Esophagus muscularis mucosa (tissue), 4 donors: ENCODE measurements at places on chromosomes 16 and 17. TPM values are rescaled to one million over a fixed set of nuclear protein-coding genes. Genes with fewer than 3 reads are reported as not detected.

Gene TBC1D3E
- total RNA-seq: not detected

Gene CBLN1
- 0.83 TPM for total RNA-seq

Gene SULT1A4
- 7.5 TPM for total RNA-seq

Gene LRRC75A
- 0.83 TPM for total RNA-seq

Gene SPN
- 2.3 TPM for total RNA-seq

Gene C17orf50
- total RNA-seq: not detected

Gene CSF3
- 19.4 TPM for total RNA-seq

- no peaks in the 10 kb centered on the region for H3K36me3 ChIP-seq
- DNase-seq: no peak
- H3K4me3 ChIP-seq: no peak overlapping the region
- H3K27me3 ChIP-seq: no peaks in the 10 kb centered on the region
Measured at GRCh38 chr17:75832652-75833400, 11.4 kb downstream of the UNC13D start.

GRCh38 chr16:67029254-67030096 lies 526 bp downstream of the CBFB start:
- H3K36me3 ChIP-seq: peaks cover 20% of the 10 kb centered on the region
- H3K27ac ChIP-seq: peak overlapping the region; percentile 99
- H3K27me3 ChIP-seq: no peaks in the 10 kb centered on the region
- DNase-seq: no peak
- peaks cover 27% of the 10 kb centered on the region for H3K4me1 ChIP-seq

- H3K27me3 ChIP-seq: no peaks in the 10 kb centered on the region
- no peak overlapping the region for H3K27ac ChIP-seq
- no peak for DNase-seq
Measured at GRCh38 chr17:726271-726919, 6.0 kb upstream of the TLCD3A start.

GRCh38 chr16:87188104-87188503 lies 129.1 kb downstream of the C16orf95 start:
- no peak overlapping the region for H3K4me3 ChIP-seq
- no peak overlapping the region for H3K27ac ChIP-seq
- no peaks in the 10 kb centered on the region for H3K27me3 ChIP-seq
- H3K36me3 ChIP-seq: no peaks in the 10 kb centered on the region

DNA sequence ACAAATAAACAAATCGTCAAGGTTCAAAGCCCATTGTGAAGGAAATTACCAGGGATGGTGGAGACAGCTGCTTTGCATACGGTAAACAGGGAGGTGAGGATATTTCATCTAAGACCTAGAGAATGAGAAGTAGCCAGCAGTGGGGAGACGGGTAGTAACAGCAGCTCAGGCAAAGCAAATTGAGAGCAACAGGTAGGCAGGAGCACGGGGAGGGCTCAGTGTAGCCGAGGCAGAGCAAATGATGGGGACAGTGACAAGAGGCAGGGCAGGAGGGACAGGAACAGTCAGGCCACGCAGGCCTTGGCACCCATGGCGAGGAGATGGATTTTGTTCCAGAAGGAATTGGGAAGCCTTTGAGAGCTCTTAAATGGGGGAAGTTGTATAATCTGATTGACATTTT lies 29.0 kb upstream of the SBK1 start:
- H3K27ac ChIP-seq: no peak overlapping the region
- no peak overlapping the region for H3K4me3 ChIP-seq
- H3K36me3 ChIP-seq: no peaks in the 10 kb centered on the region
- DNase-seq: no peak
- H3K27me3 ChIP-seq: no peaks in the 10 kb centered on the region

GRCh38 chr17:77474292-77474988 lies 333.7 kb downstream of the SEC14L1 start:
- peaks cover 4% of the 10 kb centered on the region for H3K36me3 ChIP-seq
- H3K27ac ChIP-seq: peak overlapping the region; percentile 90
- H3K4me1 ChIP-seq: peaks cover 98% of the 10 kb centered on the region

DNA sequence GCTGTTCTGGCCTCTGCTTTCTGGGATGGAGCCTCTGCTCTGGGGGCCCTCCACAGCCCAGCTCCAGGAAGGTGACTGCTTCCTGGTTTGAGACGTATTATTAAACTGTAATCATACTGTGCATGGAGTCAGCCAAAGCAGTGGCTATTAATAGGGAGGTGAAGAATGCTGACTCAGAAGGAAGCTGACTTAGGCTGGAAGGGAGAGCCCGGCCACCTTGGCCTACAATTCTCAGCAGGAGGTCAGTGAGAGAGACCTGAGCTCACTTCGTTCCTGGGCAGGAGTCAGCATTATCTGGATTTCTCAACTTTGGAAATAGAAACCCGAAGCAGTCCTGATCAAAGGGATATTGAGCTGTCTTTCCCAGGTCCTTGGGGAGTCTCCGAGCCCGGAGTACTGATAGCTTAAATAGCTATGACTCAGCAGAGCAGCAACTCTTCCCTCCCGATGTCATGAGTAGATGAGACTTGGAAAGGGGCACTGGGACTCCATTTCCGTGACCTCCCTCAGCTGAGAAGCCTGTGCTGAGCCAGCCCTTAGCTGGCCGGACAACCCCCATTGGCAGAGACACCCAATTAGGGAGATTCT lies 91.8 kb downstream of the YPEL2 start:
- H3K36me3 ChIP-seq: no peaks in the 10 kb centered on the region
- no peak for DNase-seq
- peak overlapping the region; percentile 88 for H3K27ac ChIP-seq
- H3K4me3 ChIP-seq: no peak overlapping the region
- H3K4me1 ChIP-seq: peaks cover 91% of the 10 kb centered on the region

GRCh38 chr17:16507918-16508533 lies 16.0 kb upstream of the LRRC75A start:
- H3K27me3 ChIP-seq: no peaks in the 10 kb centered on the region
- H3K36me3 ChIP-seq: no peaks in the 10 kb centered on the region

DNA sequence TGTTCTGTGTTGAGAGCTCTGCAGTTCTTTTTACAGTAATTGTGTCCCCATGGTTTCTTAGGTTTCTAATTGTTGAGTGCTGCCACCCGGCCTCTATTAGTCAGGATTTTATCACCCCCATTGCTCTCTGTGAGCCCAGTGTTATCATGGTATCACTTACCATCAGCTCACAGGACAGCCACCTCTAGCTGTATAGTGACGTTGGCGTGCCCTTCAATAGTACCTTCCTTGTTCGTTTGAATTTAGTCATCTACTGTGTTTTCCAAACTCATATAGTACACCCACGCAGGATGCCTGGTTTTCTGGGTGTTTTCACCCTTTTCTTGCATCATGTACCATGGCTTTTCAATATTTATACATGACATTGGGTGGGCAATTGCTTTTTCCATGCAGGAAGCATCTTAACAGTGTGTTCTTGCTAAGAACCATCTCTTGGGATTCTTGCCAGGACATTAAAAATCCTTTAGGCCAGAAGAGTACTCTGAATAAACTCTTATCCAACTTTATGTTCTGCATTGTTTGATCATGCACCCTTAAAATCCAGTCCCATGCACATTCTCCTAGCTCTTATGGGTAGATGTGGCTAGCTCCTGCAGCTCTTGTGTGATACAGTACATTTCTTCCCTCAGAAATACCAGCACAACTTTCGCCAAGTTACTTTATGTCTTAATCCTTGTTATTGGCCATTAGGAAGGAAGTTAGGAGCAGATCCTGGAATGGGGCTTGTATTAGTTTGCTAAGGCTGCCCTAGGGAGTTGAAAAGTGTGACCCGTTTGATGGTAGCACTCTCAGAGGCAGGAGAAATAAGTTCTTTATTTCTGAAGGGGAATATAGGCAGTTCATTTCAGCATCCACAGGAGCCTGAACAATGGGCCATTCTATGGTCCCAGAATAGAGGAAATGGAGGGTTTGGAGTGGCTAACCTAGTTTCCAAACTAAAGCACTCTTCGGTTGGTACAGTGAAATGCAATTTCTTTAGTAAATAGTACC lies 11.3 kb upstream of the ABCA10 start:
- no peaks in the 10 kb centered on the region for H3K36me3 ChIP-seq
- H3K4me1 ChIP-seq: no peaks in the 10 kb centered on the region
- H3K4me3 ChIP-seq: no peak overlapping the region
- no peak overlapping the region for H3K27ac ChIP-seq
- H3K27me3 ChIP-seq: no peaks in the 10 kb centered on the region
- DNase-seq: no peak

GRCh38 chr17:71109697-71110096 lies 940.4 kb downstream of the KCNJ2 start:
- DNase-seq: no peak
- no peaks in the 10 kb centered on the region for H3K4me1 ChIP-seq
- no peak overlapping the region for H3K27ac ChIP-seq
- H3K27me3 ChIP-seq: no peaks in the 10 kb centered on the region
- no peaks in the 10 kb centered on the region for H3K36me3 ChIP-seq
- no peak overlapping the region for H3K4me3 ChIP-seq

DNA sequence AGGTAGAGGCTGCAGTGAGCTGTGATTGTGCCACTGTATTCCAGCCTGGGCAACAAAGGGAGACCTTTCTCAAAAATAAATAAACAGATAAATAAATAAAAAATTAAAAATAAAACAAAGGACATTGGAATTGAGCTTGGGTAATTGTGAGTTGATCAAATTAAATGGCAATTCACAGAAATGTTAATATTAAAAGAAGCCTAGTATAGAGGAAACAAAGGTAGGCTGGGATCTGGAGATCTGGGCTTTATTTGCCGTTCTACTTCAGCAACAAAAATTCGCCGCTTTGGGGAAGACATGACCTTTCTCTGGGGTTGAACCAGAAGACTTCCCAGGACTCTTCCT lies 332 bp upstream of the VPS25 start:
- H3K36me3 ChIP-seq: peaks cover 13% of the 10 kb centered on the region
- DNase-seq: no peak
- H3K27ac ChIP-seq: peak overlapping the region; percentile 87
- H3K27me3 ChIP-seq: no peaks in the 10 kb centered on the region
- peaks cover 18% of the 10 kb centered on the region for H3K4me1 ChIP-seq

- no peaks in the 10 kb centered on the region for H3K27me3 ChIP-seq
- H3K4me1 ChIP-seq: no peaks in the 10 kb centered on the region
- no peak for DNase-seq
Measured at GRCh38 chr16:56841233-56841632, 23.8 kb upstream of the SLC12A3 start.

- no peaks in the 10 kb centered on the region for H3K36me3 ChIP-seq
- no peak for DNase-seq
- H3K4me3 ChIP-seq: no peak overlapping the region
Measured at GRCh38 chr16:81530296-81530721, 85.7 kb downstream of the CMIP start.

GRCh38 chr16:66026211-66026610 lies 340.3 kb upstream of the CDH5 start:
- DNase-seq: no peak
- H3K4me1 ChIP-seq: no peaks in the 10 kb centered on the region
- no peaks in the 10 kb centered on the region for H3K36me3 ChIP-seq

DNA sequence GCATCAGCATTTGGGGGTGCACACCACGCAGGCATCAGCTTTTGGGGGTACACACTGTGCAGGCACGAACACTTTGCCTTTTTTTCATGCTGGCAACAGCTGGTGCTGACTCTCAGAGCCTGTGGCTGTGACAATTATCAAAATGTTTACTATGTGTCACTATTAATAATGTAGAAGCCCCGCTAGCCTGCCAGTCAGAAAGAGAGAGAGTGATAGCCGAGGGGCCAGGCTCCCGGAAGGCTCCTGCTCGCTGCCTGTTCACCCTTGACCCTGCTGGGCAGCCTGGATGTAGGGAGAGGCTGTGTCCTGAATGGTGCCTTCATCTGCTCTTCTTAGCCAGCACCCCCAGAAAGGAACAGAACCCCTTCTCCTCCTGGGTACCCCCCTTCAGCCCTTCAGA lies 61.9 kb downstream of the SDK2 start:
- no peak overlapping the region for H3K27ac ChIP-seq
- H3K4me3 ChIP-seq: no peak overlapping the region
- H3K27me3 ChIP-seq: no peaks in the 10 kb centered on the region
- no peaks in the 10 kb centered on the region for H3K36me3 ChIP-seq
- H3K4me1 ChIP-seq: no peaks in the 10 kb centered on the region

DNA sequence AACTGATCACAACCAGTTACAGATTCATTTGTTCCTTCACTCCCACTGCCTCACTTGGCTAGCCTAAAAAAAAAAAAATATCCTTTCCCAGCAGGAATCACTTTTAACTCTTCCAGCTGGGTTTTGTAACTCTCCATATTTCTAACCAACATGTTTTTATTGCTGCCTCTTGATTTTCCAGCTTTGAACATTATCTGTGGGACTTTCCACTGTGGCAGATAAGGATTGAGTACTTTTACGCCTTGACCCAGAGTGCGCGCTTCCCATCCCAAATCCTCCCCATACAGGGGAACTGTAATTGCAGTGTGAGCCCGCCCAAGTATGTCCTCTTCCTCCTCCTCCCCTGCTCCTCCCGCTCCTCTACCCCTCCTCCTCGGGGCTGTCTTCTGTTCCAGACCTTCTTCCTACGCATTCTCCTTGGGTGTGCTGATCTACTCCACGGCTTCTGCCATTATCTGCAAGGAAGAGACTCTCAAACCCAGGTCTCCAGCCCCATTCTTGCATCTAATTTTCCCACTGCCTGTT lies 43.4 kb downstream of the CYB5D2 start:
- H3K27ac ChIP-seq: no peak overlapping the region
- H3K4me1 ChIP-seq: no peaks in the 10 kb centered on the region
- peaks cover 98% of the 10 kb centered on the region for H3K36me3 ChIP-seq
- H3K4me3 ChIP-seq: no peak overlapping the region
- no peaks in the 10 kb centered on the region for H3K27me3 ChIP-seq

DNA sequence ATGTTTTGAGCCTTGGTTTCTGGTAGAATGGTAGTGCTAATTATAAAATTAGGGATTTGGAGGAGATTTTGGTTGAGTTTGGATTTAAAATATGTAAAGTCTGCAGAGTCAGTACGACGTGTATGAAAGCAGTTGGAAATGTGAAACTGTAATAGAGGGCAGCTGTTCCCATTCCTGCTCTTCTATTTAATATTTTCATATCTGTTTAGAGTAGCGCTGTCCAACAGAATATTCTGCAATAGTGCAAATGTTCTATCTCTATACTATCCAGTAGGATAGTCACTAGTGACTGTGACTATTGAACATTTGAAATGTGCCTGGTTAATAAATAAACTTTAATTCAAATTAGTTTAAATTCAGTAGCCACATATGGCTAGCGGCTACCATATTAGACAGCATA lies 443.4 kb upstream of the SOX9 start:
- H3K4me3 ChIP-seq: no peak overlapping the region
- H3K36me3 ChIP-seq: no peaks in the 10 kb centered on the region
- DNase-seq: no peak
- no peak overlapping the region for H3K27ac ChIP-seq
